ENCODE measurements at places on chromosomes 11 and 22.

DNA sequence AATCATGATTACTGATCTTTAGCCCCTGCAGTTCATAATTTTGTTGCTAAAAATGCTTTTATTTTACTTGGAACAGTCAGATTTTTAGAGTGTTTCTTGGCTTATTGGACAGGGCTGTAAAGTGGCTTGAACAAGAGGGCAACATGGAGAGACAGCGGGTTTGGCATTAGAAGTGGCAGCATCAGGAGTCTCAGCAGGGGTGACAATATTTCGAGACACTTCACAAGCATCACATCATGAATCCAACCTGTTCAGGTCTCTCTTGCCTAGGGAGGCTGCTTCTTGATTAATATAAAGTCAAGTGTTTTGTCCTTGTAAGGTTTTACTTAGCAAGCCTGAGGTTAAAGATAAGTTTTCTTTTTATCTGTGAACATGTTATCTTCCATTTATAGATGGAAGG lies 2249.5 kb downstream of the LRRC4C start:
- DNase-seq: no peak

GRCh38 chr11:3723014-3723708 lies 52.0 kb upstream of the CHRNA10 start:
- DNase-seq: no peak

- DNase-seq: no peak
These were observed 78.8 kb downstream of the TNRC6B start for GRCh38 chr22:40256516-40256915.

DNA sequence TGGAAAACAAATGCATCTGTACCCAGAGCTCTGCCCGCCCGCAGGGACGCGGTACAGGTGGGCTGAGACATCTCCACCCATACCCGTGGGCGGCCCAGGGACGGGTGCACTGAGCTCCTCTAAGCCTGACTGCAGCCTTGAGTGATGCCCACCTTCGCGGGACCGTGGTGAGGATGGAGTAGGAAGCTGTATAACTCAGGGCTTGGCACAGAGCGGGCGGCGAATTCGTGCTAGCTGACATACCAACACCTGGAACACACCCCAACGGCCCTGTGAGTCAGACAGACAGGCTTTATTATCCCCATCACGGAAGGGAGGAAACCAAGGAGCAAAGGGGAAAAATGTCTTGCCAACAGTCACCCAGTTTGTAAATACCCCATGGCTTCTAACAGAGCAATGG lies 61.9 kb downstream of the SMCO4 start:
- DNase-seq: no peak

DNA sequence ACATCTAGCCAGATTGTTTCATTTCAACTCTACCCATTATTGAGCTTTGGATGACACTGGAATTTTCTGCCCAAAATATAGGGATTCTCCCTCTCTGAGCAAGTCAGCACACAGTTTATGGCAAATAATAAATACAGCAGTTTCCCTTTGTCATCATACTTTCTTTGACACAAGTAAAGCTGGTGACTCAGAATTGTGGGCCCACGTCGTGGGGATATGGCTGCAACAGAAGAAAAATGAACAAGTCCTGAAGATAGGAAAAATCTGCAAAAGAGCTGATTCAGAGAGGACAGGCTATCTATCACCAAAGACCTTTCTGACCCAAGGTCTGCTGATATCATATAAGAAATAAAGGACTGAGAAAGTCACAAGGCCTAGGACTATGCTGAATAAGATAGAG lies 236.3 kb upstream of the ZC3H12C start:
- DNase-seq: no peak

- no peak for DNase-seq
These were observed 77.0 kb downstream of the DDIAS start for GRCh38 chr11:82978422-82979099.

DNA sequence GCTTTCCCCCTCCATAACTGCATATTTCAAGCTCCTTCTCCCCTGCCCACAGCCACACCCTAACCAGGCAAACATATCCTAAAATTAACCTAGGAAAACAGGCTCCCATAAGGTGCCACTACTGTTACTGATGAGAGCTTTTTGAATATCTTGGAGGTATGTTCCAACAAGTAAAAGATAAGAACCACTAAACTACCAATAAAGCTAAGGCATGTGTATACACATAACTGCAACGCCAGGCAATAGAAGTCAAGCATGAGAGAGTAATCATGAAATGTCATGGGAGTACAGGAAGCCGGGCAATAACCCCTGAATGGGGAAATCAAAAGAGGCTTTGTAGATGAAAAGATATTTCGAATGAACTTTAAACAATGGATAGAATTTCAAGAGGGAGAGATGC lies 9.3 kb downstream of the MMP13 start:
- DNase-seq: no peak

DNA sequence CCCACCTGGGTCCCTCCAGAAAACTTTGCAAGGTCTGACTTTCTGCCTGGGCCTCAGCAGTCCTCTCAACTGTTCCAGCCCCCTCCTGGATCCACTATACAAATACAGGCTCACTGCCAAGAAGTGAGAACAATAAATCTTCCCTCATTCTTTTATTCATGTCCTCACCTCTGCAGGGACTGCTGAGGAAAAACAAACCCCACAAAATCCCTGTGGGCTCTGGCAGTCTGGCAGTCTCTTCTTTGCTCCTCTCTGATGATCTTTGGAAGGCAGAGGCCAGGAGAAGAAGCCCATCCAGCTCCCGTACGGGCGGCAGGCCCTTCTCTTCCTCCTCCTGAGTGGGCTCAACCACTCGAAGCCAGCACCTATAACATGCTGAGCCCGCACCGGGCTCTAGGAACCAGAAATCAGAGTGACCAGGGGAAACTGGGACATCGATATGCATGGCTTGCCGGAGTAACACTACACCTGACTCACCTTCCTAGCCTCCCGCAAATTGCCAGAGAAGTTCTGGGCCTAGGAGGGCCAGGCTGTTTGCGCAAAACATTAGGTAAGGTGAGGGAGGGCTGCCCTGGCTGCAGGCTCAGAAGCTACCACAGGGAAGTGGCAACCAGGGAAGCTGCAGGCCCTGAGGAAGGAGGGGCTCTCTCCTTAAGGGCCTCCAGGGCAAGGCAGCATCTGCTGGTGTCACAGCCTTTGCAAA lies 24.2 kb downstream of the TMPRSS5 start:
- no peak for DNase-seq

GRCh38 chr22:44191036-44191454 lies 10.3 kb downstream of the PARVG start:
- no peak for DNase-seq

DNA sequence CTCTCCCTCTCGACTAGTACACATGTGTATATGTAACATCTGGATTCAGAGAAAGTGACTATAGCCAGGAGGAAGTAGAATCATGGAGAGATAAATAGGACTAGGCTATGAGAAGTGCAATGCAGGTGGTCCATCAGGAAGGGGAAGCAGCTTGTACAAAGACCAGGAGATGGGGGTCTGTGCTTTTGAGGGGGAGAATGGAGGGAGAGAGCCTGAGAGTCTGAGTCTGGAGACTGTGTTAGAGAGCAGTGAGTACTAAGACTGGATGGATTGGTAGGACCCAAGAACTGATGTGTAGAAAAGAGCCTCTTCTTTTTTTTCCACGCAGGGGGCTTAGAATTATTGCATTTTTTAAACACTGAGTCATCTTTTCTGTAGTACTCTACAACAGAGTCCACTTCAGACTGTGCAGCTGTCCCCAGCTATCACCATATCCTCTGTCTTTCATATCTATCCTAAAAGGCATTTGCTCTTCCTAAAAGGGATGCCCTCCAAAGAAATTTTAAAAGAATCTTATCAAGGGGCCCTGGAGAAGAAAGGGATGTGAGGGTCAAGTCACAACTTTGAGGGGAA lies 80.4 kb downstream of the BDNF start:
- no peak for DNase-seq

DNA sequence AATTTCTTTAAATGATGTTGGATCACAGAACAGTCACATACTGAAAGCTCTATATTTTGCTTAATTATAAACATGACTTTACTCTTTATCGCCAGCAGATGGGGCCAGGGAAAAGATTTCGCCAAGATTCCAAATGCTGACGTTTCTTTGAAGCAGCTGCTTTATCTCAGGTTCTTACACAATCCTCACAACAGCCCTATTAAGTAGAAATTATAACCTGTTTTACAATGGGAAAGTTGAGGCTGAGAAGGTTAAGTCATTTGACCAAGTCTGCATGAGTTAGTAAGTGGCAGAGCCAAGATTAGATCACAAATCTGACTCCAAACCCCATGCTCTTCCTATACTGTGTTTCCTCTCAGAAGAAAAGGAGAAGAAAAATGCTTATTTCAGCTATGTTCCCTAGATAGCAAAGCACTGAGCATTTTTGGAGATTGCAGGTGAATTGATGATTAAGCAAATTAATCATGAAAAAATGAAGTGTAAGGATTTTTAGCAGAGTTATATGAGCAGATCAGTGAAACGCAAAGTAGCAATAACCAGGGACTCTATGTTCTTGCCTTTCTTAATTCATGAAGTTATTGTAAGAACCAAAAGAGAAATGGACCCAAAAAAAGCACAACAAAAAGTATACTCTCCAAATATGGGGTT lies 79.0 kb downstream of the AASDHPPT start:
- DNase-seq: no peak

DNA sequence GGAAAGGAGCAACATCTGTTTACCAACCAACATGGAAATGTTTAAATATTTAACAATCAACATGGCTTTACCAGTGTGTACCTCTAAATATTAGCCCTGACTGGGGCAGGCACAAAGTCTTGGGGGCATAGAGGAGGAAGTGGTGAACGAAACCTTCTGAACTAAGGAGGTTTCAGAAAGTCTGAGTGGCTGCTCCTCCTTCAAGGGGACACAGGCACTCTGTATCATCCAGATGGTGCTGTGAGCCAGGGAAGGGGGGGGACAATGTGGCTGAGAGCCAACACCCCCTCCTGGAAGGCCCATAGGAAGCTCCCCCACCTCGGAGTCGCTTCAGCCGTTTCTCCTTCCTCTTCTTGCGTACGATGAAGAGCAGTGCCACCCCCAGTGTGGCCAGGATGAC lies 107.7 kb downstream of the CEP164 start:
- DNase-seq: no peak

GRCh38 chr11:61682906-61683675 lies 2.9 kb downstream of the DAGLA start:
- no peak for DNase-seq

GRCh38 chr11:3055891-3056290 lies 1.3 kb downstream of the CARS1 start:
- no peak for DNase-seq

- no peak for DNase-seq
These were observed 83.5 kb downstream of the DSCAML1 start for GRCh38 chr11:117713538-117713991.

GRCh38 chr11:6225896-6226295 lies 8.5 kb downstream of the FHIP1B start:
- DNase-seq: no peak

DNA sequence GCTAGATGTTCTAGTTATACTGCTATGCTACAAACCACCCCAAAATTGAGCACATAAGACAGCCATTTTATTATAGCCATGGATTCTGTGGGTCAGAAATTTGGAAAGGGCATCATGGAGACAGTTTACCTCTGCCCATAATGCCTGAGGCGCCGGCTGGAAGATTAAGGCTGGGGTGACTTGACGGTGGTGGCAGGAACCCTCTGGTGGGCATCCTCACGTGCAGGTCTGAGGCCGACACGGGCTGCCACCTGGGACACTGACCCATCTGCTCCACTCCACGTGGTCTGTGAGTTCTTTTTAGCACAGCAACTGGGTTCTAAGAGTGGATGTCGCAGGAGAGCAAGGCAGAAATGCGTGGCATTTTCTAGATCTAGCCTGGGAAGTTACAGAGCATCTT lies 40.0 kb upstream of the PRDM11 start:
- no peak for DNase-seq

- no peak for DNase-seq
These were observed 12.6 kb upstream of the APLNR start for GRCh38 chr11:57249384-57250319.

- DNase-seq: no peak
These were observed 1022.0 kb downstream of the TBC1D22A start for GRCh38 chr22:47784367-47784983.

DNA sequence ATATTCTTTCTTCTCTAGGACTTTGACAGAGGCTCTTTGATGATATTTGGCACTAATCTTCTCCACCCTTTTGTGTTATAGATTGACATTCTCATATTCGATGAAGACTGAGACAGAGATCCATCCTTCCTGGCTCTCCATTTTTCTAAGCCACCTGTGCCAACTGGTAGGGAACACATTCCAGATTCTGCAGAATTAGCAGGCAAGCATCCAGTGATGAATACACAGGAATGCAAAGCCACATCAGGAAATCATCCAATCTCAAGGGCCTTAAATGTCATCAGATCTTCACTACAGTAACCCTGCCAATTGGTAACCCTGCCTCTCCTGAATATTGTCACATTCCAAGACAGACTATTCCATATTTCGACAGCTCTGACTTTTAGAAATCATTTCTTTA lies 718.4 kb upstream of the API5 start:
- DNase-seq: no peak

GRCh38 chr11:21411104-21411503 lies 741.7 kb downstream of the NELL1 start:
- no peak for DNase-seq

DNA sequence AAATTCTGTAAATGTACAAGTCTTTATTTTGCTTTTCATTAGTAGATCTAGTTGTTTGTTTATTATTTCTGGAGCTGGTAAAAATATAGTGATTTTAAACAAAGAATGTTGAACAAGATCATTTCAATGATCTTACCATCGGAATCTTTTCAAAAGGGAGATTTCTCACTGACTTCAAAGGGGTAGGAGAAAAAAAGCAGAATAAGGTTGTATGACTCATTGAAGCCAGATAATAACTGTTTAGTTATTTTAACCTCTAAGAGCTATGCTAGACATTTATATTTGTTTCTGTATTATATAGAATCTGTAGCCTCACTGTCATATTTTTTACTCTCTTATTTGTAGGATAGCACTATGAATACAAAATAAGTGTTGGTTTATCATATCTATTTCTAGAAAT lies 8.1 kb upstream of the PDE3B start:
- DNase-seq: no peak
